ENCODE measurements at places on chromosomes 1 and 21. TPM values are rescaled to one million over a fixed set of nuclear protein-coding genes. Genes with fewer than 3 reads are reported as not detected.
A peak's percentile ranks its signal among the peaks of the same experiment; 100 is the strongest.

The INAVA gene
- 0.19 TPM for total RNA-seq

The AMY2A gene
- total RNA-seq: not detected

The HCRTR1 gene
- not detected for total RNA-seq

The TEDDM1 gene
- total RNA-seq: not detected

The PIGK gene
- total RNA-seq: 10.3 TPM

The TLR5 gene
- total RNA-seq: 0.34 TPM

- H3K4me1 ChIP-seq: no peaks in the 10 kb centered on the region
- H3K4me3 ChIP-seq: no peak overlapping the region
- no peak overlapping the region for H3K27ac ChIP-seq
- H3K36me3 ChIP-seq: no peaks in the 10 kb centered on the region
- no peak for ATAC-seq
These were observed 17.1 kb downstream of the FBLIM1 start for GRCh38 chr1:15775706-15776105.

DNA sequence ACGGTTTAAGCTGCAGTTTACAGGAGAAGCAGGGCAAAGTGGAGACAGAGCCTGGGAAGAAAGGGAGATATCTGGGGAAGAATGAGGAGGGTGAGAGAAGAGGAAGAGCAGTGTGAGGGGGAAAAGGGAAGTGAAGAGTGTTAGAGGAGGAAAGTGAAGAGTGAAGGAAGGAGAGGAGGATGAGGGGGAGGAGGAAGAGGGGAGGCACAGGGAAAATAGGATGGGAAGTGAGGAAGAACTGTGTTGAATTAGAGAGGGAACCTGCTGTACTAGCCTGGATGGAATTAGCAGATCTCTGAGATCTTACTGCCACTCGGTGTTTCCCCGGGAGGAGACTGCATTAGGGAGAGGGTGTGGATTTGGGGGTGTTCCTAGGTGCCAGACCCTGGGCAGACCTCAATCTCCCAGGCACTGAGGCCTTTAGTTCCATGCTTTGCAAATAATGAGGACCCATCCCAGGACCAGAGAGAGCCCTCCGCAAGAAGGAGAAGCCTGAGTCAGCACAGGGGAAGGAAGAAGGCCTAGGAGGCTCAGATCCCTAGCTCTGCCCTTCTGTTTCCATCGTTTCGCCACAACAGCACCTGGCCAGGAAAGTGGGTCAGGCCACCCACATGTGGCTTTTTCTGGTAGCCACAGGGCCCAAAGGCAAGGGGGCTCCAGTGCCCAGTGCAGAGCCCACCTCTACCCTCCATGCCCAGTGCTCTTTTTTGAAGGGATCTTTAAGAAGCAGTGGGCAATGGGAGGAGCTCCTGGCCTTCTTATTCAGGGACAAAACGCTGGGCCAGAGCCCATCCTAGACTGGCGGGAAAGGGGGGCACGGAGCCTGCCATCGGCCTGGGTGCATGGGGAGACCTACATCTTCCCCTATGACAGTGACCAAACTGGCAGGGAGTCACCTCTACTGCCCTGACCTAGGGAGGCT is 2.0 kb downstream of the LRRN2 start:
- no peak overlapping the region for H3K27ac ChIP-seq
- peaks cover 54% of the 10 kb centered on the region for H3K27me3 ChIP-seq
- no peaks in the 10 kb centered on the region for H3K36me3 ChIP-seq
- no peak overlapping the region for H3K4me3 ChIP-seq

DNA sequence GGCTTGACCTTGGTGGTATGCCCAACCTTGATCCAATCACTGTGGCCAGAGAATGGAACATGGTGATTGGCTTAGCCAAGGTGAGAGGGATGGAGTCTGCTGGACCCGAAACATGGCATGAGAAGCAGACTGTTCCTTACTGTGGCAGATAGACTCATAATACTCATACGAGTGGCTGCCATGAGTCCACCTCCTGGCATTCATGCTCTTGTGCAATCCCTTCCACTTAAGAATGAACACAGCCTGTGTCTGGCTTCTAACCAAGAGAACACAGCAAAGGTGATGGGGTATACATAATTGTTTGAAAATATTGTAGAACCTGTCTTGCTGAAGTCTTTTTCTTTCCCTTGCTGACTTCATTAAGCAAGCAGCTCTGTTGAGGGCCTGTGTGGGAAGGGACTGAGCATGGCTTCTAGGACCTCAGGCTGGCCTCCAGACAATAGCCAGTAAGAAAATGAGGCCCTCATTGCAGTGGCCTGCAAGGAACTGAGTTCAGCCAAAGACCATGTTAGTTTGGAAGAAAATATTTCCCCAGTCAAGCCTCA is 85.9 kb downstream of the ZNF281 start:
- H3K27me3 ChIP-seq: peaks cover 16% of the 10 kb centered on the region
- no peak overlapping the region for H3K4me3 ChIP-seq
- no peak for ATAC-seq
- no peak overlapping the region for H3K27ac ChIP-seq
- H3K4me1 ChIP-seq: no peaks in the 10 kb centered on the region

DNA sequence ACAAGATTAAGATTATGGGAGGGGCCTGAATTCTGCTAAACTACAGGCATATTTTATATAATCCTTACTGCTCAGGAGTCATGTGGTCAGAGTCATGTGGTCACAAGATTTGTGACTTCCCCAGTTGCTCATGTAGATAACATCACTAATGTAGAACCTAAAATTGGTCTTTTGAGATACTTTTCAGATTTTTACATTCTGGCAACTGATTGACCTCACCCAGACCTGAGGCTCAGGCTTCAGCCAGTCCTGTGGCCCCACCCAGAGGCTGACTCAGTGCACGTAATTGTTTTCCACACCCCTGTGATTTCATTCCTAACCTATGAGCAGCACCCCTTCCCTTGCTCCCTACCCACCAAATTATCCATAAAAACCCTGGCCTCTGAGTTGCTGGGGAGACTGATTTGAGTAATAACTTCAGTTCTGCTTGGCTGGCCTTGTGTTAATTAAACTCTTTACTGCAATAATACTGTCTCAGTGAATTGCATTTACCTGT is 41.7 kb upstream of the ZNF326 start:
- H3K27ac ChIP-seq: no peak overlapping the region
- H3K36me3 ChIP-seq: no peaks in the 10 kb centered on the region
- H3K4me1 ChIP-seq: peaks cover 10% of the 10 kb centered on the region
- H3K4me3 ChIP-seq: peak overlapping the region; percentile 15
- peaks cover 4% of the 10 kb centered on the region for H3K27me3 ChIP-seq

- H3K27me3 ChIP-seq: peaks cover 8% of the 10 kb centered on the region
- ATAC-seq: no peak
- no peaks in the 10 kb centered on the region for H3K36me3 ChIP-seq
- H3K4me1 ChIP-seq: no peaks in the 10 kb centered on the region
- no peak overlapping the region for H3K27ac ChIP-seq
These were observed 68.1 kb upstream of the NFASC start for GRCh38 chr1:204802401-204803175.

- H3K36me3 ChIP-seq: no peaks in the 10 kb centered on the region
- H3K27ac ChIP-seq: no peak overlapping the region
- ATAC-seq: no peak
- peaks cover 19% of the 10 kb centered on the region for H3K27me3 ChIP-seq
These were observed 230.3 kb downstream of the C1orf94 start for GRCh38 chr1:34406833-34407539.

DNA sequence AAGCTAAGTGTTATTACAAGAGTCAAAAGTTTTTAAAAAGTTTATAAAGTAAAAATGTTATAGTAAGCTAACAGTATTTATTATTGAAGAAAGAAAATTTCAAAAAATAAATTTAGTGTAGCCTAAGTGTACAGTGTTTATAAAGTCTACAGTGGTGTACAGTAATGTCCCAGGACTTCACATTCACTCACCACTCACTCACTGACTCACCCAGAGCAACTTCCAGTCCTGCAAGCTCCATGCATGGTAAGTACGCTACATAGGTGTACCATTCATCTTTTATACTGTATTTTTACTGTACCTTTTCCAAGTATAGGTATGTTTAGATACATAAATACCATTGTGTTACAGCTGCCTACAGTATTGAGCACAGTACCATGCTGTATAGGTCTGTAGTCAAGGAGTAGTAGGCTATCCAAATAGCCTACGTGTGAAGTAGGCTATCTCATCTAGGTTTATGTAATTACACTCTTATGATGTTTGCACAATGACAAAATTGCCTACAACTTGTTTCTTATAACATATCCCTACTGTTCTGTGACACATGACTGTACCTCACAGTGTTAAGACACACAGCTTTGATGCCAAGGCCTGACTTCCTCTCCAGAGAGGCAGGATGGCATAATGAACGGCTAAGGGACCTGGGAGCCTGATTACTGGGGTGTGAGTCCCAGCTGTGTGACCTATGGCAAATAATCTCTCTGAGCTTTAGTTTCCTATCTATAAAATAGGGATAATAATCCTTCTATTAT is 12.7 kb downstream of the DHCR24 start:
- peaks cover 73% of the 10 kb centered on the region for H3K36me3 ChIP-seq
- H3K4me1 ChIP-seq: no peaks in the 10 kb centered on the region
- ATAC-seq: no peak
- no peak overlapping the region for H3K4me3 ChIP-seq

GRCh38 chr1:6590046-6590445 is 10.3 kb downstream of the ZBTB48 start:
- no peak overlapping the region for H3K4me3 ChIP-seq
- peaks cover 53% of the 10 kb centered on the region for H3K36me3 ChIP-seq
- H3K27me3 ChIP-seq: no peaks in the 10 kb centered on the region
- no peak for ATAC-seq
- no peak overlapping the region for H3K27ac ChIP-seq
- H3K4me1 ChIP-seq: no peaks in the 10 kb centered on the region

DNA sequence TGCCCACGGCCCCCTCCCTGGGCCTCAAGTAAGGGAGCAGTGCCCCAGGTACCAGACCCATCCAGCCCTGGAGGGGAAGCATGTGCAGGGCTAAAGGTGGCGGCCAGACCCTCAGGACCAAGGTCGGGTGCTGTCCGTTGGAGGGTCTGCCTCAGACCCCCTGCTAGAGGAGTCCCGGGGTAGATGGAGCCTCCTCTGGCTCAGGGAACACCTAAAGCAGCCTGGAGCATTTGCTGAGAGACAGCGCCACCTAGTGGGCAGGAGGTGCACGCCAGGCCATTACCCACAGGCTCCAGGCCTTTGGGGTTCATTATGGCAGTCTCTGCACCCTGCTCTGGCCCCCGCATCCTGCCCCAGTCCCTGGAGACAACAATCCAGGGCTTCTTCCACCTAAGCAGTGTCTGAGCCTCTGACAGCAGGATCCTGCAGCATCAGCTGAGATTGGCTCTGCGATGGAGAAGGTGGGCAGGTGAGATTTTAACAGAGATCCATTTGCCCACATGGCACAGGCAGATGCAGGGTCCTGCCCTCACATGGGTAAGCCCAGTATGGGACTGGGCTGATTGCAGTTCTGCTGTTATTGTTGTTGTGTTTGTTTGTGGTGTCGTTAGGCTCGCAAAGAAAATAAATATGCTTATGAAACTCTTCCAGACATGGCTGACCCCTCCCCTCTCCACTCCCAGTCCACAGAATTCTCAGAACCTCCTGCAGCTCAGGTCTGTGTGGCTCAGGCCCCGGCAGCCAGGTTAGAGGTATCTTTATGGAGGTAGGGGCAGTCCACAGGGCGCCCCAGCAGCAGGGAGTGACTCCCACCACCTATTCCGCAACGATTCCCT is 42.4 kb downstream of the CTNNBIP1 start:
- H3K27ac ChIP-seq: no peak overlapping the region
- peak; percentile 97 for ATAC-seq
- H3K4me1 ChIP-seq: peaks cover 5% of the 10 kb centered on the region
- H3K36me3 ChIP-seq: no peaks in the 10 kb centered on the region

DNA sequence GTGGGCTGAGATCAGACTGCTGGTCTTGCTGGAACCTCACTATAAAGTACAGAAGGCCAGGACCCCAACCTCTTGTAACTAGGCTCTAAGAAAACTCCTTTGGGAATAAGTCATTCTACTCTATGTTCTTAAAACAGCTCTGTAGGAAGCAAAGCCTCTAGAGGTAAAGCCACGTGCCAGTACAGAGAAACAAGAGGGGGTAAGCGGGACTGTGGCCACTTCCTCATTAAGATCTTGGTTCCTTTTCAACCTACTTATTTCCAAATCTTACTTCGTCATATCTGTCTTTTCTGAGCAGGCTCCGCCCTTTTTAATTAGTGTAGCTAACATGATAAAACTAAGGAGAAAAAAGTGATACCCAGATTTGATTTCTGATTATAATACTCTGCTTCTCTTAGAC is 3.8 kb downstream of the NCSTN start:
- no peak for ATAC-seq
- H3K4me1 ChIP-seq: peaks cover 9% of the 10 kb centered on the region

DNA sequence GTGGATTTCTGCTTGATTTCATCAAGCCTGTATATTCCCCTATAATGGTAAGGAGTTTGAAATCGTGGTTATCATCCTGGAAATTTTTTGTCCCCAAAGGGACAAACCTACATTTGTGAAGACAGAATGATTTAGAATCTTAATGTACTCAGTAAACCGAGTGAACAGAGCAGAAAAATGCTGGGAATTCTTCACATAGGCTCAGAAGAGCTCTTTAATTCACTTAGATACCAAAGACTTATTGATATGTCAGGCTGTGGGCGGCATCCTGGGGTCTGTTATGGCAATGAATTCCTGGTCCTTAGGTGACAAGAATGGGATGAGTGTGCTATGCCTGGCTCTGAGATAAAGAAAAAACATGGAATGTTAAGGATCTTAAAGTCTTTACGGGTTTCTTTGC is 74.9 kb downstream of the ROR1 start:
- H3K36me3 ChIP-seq: no peaks in the 10 kb centered on the region
- H3K4me1 ChIP-seq: no peaks in the 10 kb centered on the region
- H3K4me3 ChIP-seq: no peak overlapping the region
- no peak overlapping the region for H3K27ac ChIP-seq
- H3K27me3 ChIP-seq: peaks cover 26% of the 10 kb centered on the region
- no peak for ATAC-seq

DNA sequence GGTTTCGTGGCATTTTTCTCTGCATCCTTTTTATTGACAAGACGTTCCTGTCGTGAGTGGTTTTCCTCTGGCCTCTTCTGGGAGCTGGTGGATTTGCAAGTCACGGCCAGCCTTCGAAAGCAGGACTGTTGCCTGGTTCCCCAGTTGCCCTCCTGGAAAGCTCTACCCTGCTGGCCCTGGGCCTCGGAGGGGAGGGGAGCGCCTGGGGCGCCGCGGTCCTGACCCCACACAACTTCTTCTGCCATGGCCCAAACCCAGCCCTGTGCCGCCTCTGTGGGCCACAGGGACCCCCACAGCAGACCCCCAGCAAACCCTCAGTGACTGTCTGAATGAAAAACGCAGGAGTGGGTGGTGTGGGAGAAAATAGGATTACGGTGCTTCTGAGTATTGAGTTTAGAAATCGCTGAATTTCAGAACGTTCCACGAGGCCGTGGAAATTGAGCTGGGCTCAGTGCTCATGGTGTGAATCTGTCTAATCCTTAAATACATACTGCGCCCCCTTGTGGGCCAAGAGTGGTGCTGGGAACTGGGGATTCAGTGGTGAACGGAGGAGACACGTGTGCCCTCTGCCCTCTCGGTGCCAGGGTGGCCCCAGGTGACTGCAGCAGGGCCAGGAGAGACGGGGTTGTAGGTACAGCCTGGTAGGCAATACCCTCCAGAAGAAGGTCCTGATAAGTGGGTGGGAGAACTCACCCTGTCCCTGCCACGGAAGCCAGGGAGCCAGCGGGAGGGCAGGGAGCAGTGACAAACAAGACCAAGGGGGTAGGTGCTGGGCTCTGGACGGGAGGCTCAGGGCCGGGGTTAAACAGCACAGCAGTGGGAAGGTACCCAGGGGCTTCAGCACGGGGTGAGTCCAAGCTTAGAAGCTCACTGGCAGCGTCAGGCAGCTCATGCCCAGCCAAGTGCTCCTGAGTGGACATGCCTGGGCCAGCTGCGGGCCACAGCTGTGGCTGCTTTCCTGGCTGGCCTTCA is 101.2 kb upstream of the COL6A1 start:
- no peaks in the 10 kb centered on the region for H3K27me3 ChIP-seq
- peak overlapping the region; percentile 51 for H3K4me3 ChIP-seq
- H3K4me1 ChIP-seq: peaks cover 36% of the 10 kb centered on the region
- H3K27ac ChIP-seq: no peak overlapping the region
- ATAC-seq: peak; percentile 94
- no peaks in the 10 kb centered on the region for H3K36me3 ChIP-seq
